ENCODE measurements at places on chromosomes 12 and 14.

- no peak for DNase-seq
Measured at GRCh38 chr14:35247777-35248475, 44.3 kb upstream of the PSMA6 start.

GRCh38 chr14:80491131-80491530 lies 279.8 kb upstream of the DIO2 start:
- peak; percentile 69 for DNase-seq

DNA sequence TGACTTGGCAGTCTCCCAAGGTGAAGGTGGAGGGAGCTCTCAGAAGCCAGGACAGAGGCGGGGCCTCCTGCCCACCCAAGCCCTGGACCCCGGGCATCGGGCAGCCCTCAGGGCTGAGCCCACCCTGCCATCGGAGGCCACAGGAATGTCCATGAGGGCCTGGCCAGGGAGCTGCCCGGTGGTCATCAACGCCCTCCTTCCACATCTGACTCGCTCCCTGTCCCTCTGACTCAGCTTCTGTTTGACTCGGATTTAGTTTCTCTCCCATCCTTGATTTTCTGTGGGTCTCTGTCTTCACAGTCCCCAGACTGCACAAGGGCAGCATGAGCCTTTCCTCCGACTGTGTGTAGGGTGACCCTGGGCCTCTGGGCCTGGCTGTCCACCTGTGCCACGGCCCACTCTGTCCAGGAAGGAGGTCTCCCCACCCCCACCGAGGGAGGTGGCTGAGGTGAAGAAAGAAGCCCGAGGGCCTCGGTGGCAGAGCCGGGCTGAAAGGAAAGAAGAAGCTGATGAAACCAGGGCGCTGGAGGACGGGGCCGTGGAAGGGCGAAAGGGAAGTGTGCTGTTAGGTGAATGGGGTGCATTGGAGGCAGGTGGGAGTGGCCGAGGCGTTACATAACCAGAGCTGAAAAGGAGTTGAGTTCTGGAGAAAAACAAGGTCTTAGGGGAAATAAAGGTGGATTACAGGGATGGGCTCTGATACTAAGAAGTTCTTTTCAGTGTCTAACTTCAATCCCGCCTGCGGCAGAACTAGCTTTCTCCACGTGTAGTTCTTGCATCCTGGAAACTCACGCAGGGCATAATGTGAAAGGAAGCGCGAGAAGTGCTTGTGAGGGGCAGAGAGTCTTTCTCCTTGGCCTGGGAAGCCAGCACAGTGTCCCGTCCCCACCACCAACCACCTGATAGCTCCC lies 16.7 kb upstream of the TMEM106C start:
- DNase-seq: no peak

- DNase-seq: no peak
Measured at GRCh38 chr12:65858831-65859230, 34.5 kb downstream of the HMGA2 start.

DNA sequence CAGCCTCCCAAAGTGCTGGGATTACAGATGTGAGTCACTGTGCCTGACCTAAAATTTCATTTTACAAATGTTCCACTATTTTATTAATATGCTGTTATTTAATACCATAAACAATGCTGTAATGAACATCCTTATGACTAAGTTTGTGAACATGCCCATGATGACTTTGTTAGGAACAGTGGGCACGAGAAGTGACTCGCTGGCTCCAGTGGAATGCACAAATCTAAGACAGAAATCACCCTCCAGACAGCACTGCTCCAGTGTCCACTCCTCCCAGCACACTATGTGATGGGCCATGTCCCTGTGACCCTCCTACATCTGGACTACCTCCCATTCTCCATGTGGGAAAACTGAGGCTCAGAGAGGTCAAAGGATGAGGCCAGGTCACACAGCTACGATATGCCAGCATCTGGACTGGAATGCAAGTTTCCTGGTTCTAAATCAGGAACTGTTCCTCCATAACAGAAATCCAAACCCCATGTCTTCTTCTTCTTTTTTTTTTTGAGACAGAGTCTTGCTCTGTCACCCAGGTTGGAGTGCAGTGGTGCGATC lies 57.9 kb downstream of the GPR68 start:
- no peak for DNase-seq

DNA sequence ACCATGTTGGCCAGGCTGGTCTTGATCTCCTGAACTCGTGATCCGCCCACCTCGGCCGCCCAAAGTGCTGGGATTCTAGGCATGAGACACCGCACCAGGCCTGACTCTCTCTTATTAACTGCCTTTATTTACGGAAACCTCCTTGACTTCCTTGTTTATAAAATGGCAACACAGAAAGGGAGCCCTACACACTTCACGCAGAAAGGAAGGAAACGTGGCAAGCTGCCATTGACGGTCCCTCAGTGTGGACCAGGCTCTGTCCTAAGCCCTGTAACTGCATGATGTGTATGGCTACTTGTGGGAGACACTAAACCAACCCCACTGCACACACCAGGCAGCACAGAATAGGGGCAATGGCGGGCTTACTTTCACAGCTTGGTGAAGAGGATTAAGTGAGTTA lies 11.7 kb downstream of the CINP start:
- no peak for DNase-seq
